ENCODE measurements at places on chromosomes 12 and 14.

DNA sequence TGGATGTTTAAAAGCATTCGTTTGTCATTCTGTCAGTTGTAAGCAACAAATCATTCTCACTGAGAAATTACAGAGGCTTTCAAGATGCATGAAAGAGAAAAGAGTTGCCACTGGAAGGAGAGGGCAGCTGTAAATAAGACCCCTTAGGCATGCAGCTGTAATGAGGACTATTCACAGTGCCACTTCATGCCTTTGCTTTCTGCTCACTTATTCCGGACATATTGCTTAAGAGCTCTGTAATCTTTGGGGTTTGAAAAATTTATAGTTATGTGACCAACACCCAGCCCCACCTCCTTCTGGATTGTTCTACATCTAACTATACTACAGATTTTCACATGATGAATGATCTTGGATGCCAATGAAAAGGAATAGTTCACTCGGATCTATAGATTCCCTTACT, 194.8 kb upstream of the DCN start:
- no peak for DNase-seq

GRCh38 chr12:102438047-102438826, 42.1 kb downstream of the IGF1 start:
- DNase-seq, result no peak

- no peak for DNase-seq
Observed at GRCh38 chr12:94571556-94571955, 78.8 kb downstream of the TMCC3 start.

GRCh38 chr14:76958980-76959710, 69.4 kb downstream of the IRF2BPL start:
- DNase-seq, result no peak

GRCh38 chr12:49058366-49059044, 2.1 kb downstream of the KMT2D start:
- DNase-seq, result no peak

- no peak for DNase-seq
Observed at GRCh38 chr12:66538970-66539369, 139.9 kb downstream of the GRIP1 start.

GRCh38 chr14:24430682-24431568, 1.2 kb downstream of the KHNYN start:
- no peak for DNase-seq

DNA sequence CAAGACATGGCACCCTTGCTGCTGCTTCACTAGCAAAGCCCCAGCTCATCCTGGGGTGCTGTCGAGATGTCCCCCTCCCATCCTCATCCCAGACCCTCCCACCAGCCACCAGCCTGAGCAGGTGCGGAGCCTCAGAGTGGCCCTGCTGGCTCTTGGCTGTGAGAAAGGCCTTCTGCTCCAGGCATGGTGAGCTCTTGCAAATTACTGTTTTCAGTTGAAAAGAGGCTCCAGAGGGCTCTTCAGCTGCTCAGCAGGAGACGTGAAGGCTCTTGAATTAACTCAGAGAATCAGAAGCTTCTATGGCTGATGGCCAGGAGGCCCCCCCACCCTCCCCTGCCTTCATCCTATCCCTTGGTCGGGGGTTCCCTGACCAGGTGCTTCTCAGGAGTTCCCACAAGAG, 44.1 kb downstream of the WSCD2 start:
- no peak for DNase-seq

GRCh38 chr12:100956311-100956852, 161.8 kb downstream of the ANO4 start:
- no peak for DNase-seq

DNA sequence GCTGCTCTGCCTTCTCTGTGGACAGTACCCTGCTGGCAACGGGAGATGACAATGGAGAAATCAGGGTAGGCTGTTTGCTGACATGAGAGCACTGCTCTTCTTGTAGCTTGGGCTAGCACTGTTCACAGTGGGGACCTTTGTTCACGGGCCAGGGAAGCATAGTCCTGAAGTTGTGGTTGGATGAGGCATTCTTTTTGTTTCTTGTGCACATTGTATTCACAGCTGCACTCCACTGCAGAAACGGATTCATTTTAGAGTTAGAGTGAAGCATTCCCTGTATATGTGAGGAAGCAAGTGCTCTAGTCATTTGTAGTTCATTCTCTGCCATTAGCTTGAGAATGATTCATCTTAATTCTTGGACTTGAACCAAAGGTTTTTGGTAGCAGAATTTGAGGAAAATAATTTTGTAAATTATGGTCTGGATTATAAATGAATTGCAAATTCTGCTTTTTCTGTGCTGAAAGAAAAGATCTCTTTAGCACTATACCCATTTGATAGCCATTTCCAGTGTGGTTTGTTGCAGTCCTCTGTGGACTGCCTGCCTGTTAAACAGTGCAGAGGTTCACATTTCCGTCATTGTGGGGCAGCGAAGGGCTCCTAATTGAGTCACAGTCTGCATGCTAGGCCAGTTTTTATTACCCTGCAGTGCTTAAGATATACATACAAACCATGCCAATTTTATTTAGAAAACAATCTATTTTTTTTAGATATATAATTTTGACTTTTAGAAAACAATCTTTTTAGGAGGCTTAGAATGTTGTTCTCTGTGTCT, 80.6 kb downstream of the APAF1 start:
- peak; percentile 30 for DNase-seq

DNA sequence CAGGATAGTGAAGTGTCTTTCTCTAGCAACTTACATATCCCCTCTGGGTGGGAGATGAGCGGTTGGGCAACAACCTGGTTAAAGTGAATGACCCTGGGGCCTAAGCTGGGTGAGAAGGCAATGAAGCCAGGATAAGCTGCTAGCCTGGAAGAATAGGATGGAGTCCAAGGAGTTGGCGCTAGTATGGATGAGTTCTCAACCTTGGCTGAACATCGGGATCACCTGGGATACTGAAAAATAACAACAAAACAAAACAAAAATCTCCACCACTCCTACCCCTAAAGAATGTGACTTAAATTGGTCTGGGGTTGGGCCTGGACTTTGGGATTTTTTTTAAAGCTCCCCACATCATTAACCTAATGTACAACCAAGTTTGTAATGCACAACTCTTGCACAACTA, 4.8 kb upstream of the RPS6KA5 start:
- no peak for DNase-seq

DNA sequence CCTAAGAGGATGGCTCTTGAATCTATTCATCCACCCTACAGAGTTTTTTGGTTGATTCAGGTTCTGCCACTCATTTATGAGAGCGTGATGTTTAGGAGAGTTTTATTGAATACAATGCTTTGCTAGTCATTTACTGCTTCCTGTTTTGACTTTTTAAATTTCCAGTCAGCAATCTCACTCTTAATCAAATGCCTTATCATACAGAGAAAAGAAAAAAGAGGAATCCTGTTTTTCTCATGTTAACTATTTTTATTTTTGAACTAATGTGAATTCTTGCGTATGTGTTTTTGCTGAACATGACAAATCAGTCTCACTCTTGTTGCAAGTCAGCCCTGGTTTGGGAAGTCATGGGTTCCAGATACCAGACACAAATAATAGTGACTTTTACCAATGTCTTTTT, 22.1 kb upstream of the LGMN start:
- DNase-seq, result no peak

GRCh38 chr12:113000433-113000832, 22.1 kb downstream of the OAS2 start:
- no peak for DNase-seq

- DNase-seq, result no peak
Observed at GRCh38 chr12:22299294-22299912, 35.1 kb downstream of the ST8SIA1 start.

- DNase-seq, result no peak
Observed at GRCh38 chr14:58297412-58297761, 968 bp upstream of the ARID4A start.

DNA sequence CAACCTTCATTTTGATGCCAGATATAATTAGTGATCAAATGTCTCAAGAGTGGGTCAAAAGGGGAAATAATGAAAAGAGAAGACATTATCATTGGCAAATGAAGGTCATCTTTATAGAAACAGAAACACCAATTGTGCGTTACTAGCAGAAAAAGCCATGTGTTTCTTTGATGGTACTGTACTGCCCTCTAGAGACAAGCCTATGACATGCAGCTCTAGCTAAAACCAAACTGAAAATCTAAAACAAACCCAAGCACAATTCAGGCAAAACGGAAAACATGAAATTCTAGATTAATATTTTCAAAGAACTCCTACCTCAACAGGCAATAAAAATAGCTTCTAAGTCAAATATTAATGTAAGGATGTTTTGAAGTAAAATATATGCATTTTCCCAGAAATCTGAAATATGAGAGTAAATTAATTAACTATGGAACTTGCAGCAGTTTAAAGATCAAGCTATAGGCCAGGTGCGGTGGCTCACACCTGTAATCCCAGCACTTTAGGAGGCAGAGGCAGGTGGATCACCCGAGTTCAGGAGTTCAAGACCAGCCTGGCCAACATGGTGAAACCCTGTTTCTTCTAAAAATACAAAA, 115.4 kb downstream of the KLHL28 start:
- peak; percentile 5 for DNase-seq

- DNase-seq, result no peak
Observed at GRCh38 chr12:59695379-59695778, 99.5 kb downstream of the SLC16A7 start.

DNA sequence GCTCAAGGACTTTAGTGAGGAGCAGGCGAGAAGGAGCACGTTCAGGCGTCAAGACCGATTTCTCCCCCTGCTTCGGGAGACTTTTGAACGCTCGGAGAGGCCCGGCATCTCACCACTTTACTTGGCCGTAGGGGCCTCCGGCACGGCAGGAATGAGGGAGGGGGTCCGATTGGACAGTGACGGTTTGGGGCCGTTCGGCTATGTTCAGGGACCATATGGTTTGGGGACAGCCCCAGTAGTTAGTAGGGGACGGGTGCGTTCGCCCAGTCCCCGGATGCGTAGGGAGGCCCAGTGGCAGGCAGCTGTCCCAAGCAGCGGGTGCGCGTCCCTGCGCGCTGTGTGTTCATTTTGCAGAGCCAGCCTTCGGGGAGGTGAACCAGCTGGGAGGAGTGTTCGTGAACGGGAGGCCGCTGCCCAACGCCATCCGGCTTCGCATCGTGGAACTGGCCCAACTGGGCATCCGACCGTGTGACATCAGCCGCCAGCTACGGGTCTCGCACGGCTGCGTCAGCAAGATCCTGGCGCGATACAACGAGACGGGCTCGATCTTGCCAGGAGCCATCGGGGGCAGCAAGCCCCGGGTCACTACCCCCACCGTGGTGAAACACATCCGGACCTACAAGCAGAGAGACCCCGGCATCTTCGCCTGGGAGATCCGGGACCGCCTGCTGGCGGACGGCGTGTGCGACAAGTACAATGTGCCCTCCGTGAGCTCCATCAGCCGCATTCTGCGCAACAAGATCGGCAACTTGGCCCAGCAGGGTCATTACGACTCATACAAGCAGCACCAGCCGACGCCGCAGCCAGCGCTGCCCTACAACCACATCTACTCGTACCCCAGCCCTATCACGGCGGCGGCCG, 1.1 kb downstream of the PAX9 start:
- DNase-seq, result no peak

DNA sequence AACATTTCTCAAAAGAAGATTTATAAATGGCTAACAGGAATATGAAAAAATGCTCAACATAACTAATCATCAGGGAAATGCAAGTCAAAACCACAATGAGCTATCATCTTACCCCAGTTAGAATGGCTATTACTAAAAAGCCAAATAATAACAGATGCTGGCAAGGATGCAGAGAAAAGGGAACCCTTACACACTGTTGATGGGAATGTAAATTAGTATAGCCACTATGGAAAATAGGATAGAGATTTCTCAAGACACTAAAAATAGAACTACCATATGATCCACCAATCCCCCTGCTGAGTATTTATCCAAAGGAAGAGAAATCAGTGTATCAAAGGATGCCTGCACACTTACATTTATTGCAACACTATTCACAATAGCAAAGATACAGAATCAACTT, 58.3 kb downstream of the GUCY2C start:
- no peak for DNase-seq

DNA sequence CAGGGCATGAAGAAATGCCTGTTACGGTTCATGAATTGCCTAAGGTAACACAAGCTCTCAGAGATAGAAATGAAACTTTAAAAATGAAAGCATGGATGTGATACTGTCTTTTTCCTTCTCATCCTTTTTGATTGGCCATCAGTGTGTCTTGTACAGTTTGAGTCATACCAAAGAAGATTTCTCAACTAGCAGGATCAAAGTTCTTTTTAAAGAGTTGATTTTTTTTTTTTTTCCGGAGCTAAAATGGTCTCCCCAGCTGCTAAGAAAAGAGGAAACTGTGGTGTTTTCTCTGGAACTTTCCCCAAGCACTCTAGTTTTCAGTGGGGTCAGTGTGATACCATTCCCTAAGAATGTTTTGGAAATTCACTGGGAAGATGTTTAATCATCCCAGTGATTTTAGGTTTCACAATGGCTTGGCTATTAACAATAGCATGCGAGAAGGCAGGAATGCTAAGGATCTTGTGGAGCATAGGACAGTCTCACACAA, 105.0 kb downstream of the ETNK1 start:
- DNase-seq, result peak; percentile 79

GRCh38 chr14:77311217-77311616, 9.5 kb downstream of the POMT2 start:
- DNase-seq, result no peak

DNA sequence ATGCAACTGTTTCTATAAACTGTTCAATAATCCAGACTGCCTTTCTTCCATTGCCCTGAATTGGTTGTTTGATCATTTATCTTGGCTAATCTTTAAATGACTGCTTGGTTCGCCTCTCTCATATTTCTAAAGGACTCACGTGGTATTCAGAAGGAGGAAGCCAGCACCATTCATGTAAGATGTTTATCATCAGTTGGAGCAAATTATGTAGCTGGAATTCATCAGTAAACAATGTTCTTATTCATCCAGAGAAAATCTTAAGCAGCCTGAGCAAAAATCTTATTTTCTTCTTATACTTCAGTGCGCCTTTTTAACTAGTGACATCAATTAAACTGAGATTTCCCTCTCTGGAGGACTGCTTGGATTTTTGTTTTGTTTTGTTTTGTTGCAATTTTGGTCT, 538.7 kb upstream of the TMEM132C start:
- DNase-seq, result no peak

DNA sequence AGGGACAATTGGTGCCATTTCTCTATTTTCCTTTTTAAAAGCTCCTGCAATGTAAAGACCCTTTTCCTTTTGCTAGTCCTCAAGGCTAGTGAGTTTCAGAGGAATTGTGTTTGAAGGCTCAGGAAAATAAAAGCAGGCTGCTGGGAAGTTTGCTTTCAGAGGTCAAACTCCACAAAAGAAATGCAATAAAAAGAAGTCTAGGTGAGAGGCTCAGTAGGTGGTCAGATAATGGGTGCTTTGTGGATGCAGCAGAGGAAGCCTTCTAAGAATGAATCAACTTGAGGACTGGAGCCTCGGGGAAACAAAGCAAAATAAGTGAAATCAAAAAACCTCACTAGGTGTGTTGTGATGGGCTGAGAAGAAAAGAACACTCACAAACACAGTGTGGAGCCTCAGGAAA, 10.3 kb downstream of the CCDC175 start:
- no peak for DNase-seq

DNA sequence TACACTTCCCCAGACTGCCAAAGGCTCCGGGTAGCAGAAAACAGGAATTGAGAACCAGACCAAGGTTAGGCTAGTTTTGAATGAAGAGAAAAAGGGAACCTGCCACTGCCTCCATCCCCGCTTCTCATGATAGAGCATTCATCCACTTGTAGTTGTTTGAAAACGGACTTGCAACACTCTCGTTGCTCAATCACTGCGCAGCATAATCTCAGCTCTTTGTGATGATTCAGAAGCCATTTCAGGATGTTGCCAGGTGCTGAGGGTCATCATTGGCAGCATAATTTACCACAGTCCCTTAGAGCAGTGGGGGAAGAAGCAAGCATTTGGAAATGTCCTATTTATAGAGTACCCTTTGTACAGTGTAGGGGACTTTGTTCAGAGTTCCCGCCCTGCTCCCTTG, 25.6 kb downstream of the KCNK13 start:
- DNase-seq, result no peak

GRCh38 chr14:97902630-97903029, 1105.4 kb downstream of the VRK1 start:
- no peak for DNase-seq

Measured in fibroblast of skin of left biceps (primary cell).